Immature natural killer cell (primary cell): ENCODE measurements at places on chromosomes 5 and 9. TPM values are rescaled to one million over a fixed set of nuclear protein-coding genes. Genes with fewer than 3 reads are reported as not detected.

Gene ENTREP1
- not detected for polyA plus RNA-seq

- no peak for DNase-seq
These were observed 25.0 kb downstream of the ANKRD33B start for GRCh38 chr5:10588779-10589447.

Gene TMEM252
- not detected for polyA plus RNA-seq

DNA sequence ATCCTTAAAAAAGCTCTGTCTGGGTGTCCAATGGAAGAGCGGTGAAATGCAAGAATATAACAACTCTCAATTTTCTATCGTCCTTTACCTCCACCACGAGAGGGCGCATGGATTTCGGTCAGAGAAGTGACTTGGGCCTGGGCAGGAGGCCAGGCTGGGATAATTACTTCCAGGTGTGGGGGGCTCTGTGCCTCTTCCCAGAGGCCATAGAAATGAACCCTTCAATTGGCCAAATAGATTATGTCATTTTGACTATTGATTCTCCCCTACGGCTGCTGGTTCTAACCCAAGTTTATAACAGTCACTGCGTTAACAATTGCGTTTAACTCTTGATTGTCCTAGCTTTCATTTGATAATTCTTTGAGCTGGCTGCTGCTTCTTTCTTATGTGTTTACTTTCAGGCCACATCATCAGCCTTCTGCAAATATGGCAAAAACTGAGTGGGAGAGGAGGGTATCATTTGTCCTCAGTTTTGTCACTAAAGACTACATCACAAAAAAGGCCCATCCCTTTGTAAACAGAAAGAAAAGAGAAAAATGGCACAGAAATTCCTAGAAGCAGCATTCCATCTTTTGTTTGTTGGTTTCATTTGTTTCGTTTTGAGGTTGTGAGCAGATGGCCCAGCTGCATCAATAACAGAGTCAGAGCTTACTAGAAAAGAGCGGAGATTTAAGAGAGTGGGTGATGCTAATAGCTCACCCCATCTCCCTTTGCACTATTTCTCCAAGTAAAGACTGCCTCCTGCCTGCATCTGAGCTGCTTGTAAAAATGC lies 45.4 kb upstream of the ZFR start:
- DNase-seq = peak; percentile 55

Gene PCDHA9
- polyA plus RNA-seq = not detected

DNA sequence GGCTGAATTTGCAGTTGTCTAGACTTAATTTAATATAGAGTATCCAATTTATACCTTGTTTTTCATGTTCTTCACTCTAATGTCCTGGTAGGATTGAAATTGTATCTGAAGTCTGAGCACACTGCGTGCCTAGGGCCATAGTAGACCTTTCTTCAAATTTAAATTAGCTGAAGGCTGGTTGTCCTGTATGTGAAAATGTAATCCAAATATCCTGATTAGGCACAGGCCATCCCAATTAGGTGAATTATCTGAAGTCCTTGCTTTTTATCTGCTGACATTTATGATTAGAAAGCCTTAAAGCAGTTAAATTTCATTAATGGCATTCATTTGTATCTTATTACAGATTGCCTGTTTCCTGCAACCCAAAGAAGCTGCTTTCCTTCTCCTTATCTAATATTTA lies 20.4 kb downstream of the CDC26 start:
- no peak for DNase-seq

GRCh38 chr5:54215233-54215736 lies 95.1 kb downstream of the ARL15 start:
- no peak for DNase-seq
